Cortex of kidney (tissue), 1 donor: ENCODE measurements at places on chromosomes 1 and 21.

- no peak for DNase-seq
These were observed 75.5 kb upstream of the PDC start for GRCh38 chr1:186536273-186536890.

GRCh38 chr1:207831517-207832327, 79.2 kb downstream of the CD34 start:
- no peak for DNase-seq

DNA sequence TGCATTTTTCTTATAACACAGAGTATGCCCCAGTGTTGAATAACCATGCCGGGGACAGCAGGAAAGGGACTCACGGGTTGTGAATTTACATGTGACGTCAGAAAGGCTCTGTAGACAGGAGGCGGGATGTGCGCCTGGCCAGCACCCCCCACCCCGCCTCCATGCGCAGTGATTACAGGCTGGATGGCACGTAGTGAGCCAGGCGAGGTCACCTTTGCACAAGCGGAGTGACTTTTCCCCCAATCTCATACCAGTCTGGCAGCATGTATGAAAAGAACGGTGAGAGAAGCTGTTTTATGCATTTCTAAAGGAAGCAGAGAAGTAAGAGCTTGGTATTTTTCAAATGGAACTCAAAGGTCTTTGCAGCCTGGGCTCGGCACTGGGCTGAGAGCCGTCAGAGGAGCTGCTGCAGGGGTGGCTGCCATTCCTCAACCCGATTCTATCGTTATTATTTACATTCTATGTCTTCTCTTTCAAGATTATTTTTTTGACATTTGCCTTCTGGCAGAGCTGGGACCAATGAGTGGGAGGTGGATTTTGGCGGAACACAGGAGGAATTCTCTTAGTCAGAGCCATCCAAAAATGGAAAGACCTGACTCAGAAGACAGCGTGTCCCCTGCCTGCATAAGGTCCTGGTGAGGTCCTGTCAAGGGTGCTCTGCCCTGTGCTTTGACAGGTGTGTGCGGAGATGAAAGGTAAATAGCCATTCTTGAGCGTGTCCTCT, 115.6 kb upstream of the SLC45A1 start:
- DNase-seq = no peak

- no peak for DNase-seq
These were observed 420.9 kb downstream of the DISC1 start for GRCh38 chr1:232047473-232047872.

- no peak for DNase-seq
These were observed 5.2 kb downstream of the RCC1 start for GRCh38 chr1:28510970-28511440.

- DNase-seq = no peak
These were observed 374 bp downstream of the MAB21L3 start for GRCh38 chr1:116111524-116112021.

GRCh38 chr1:113517983-113518382, 127.7 kb downstream of the MAGI3 start:
- DNase-seq = no peak

DNA sequence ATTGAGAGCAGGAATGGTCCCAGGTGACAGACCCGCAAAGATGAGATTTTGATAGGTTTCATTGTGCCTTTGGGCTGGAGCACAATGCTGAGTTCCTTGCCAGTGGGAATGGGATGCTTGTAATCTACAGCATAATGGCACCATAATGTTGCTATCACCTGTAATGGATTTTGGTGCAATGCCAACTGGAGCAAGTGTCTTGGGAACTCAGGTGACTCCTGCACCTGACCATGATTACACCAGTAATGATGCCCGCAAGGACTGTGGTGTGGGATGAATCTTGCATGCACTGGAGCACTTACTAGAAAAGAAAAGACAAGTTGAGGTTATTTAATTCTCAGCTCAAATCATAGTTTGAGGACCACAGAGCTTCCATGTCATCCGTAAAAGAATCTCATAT, 96.7 kb downstream of the PTPRU start:
- no peak for DNase-seq

DNA sequence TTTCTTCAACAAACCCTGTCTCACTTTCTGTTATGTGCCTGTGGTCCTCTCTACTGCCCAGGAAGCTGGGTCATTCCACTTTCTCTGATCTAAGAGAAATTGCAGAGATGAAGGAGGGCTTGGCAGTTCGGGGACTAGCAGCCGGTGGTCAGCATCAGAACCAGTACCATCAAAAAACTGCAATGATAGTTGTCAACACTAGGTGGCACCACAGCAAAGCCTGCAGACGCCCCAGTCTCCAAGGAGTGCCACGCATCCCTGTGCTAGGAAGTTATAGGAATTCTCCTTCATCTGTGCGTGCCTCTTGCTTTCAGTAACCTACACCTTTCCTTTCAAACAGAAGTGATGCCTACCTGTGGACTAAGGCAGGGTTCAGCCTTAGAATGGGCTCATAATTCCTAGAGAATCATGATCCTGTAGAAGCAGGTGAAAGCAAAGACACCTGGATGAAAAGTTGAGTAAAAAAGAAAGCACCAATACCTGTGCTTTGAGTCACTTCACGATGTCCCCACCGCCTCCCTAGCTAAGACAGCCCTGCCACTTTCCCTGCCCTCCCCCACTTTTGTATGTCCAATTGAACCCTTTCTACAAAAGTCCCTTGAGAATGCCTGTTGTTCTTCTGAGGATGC, 129.2 kb downstream of the ADAMTS1 start:
- no peak for DNase-seq

DNA sequence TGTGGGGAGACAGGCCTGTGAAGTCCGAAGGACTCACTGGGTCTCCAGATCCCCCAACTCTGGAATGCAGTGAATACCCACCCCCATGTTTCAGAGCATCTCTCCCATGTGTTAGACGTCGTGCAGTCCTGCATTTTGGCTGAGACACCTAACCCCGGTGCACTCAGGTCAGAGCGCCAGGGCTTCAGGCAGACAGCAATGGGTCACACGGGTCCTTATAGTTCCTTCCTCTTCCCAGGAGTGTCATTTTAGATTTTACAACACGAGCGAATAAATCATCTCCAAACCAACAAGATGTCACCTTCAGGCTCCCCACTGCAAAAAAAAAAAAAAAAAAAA, 5.1 kb downstream of the PRRX1 start:
- DNase-seq = no peak

GRCh38 chr1:1900883-1901640, 10.2 kb upstream of the GNB1 start:
- no peak for DNase-seq

- DNase-seq = no peak
These were observed 11.3 kb upstream of the BMP8B start for GRCh38 chr1:39799770-39800470.

DNA sequence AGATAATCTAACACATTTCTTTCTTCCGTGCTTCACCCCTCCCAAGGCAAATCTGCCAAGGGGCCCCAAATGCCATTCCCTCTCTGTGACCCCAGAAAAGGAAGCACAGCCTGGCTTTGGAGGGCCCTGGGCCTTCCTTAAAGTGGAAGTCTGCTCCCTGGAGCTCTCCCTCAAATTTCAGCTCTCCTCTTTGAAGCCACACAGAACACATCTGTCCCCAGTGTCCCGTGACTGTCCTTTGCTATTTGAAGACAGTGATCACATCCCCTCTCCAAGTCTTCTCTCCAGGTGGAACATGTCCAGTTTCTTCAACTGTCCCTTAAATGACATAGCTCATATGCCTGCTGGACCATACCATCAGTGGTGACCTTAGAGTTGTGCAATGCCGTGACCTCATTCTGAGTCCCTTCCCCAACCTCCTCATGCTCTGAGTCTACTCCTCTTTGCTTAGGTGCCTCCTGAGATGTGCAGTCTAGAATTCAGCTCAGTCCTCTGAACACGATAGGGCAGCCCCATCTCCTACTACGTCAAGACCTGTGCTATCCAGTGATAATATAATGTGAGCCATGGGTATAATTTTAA, 18.4 kb upstream of the FOXO6 start:
- no peak for DNase-seq

DNA sequence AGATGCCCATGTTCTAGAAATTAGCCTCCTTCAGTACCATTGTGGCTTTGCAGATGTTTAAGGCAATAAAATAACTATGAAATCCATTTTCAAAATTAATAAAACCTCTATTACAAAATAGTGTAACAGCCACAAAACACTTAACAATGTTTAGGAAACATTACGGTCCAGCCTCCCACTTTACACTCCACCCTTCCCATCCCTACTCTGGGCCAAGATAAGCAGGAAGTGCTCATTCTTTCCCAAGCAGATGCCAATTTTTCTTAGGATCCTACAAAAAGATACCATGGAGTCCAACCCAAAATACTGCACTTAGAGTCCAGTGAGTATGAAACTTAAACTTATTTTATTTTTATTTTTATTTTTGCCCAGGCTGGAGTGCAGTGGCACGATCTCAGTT, 150.8 kb downstream of the NR5A2 start:
- DNase-seq = no peak

DNA sequence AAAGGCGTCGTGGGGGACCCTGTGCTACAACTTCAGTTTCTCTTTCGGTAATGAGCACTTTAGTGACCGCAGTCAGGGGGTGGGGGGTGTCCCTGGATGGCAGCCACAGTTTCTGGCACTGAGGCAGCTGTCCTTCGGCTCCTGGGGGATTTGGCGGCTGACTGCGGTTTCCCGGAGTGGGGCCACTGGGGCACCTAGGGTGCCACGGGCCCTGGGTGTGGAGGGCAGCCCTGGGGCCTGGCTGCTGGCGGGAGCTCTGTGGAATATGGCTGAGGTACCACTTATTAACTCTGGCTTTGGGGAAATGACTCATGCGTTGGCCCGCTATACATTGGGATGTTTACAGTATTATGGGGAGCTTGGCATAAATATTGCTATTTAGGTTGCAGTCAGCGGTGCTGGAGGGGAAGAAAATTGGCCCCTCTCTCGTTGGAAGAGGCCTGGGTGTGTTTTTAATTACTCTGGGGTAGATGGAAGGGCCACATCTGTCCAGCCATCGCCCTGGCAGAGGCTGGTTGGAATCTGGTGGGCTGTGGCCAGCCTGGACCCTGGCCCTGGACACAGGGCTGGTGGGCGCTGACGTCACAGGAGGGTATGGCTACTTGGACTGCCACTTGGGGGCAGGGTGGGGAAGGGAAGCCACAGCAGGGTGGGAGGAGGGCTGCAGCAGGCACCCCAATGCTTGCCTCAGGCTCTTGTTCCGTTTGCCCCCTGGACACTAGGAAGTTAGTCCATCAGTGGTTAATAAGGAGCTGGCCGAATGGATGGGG, 2.0 kb downstream of the EPHB2 start:
- DNase-seq = no peak

DNA sequence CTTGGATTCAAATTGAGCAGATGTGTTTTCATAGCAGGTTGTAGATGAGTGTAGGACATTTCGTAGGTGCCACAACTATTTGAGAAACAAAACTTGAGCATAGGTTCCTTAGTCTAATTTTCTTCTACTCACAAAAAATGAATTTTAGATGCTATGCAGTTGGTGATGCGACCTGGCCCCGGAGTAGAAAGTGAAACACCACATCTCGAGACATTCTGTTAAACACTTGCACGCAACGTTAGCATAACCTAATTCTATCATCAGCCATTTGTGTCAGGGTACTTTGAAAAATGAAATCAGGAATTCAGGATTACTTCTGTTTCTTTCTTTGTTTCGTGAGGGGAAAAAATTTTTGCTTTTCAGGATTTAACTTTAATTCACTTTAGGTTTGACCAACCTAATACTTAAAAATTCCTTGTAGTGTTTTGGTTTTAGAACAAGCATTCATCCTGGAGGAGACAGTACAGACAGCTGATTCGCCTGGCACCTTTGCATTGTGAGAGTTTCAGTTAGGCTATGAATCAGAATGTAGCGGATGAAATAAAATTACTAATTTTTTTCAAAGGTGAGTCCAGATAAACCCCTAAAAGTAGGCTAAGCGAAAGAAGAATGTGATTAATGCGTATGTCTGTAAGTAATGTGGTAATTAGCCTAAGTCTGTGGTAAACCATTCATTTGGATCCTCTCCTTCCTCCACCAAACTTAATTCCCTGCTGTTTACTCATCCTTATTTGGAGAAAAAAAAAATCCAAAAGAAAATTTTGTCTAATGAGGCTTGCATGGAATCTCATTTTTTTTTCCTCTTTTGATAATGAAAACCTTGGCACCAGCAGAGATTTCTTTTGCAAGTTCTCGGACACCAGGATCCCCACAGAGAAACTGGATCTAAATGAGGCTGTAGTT, 44.9 kb downstream of the MAP3K21 start:
- DNase-seq = no peak

DNA sequence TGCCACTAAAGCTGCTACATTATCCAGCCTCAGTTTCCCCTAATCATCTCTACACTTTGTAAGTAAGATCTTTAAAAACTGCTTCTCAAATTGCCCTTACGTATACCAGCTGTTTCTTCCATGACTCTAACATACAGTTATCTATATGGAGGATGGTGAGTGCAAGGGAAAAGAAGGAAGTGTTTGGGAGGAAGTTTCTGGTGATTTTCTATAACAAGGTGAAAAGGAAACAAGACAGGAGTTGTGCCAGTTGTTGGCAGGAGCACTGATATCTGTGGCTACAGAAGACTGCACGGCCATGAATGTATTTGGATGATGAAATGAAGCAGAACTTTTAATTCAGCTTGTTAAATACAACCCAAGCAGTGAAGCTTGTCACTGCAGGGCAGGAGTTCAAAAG, 32.3 kb upstream of the NHLH2 start:
- no peak for DNase-seq

DNA sequence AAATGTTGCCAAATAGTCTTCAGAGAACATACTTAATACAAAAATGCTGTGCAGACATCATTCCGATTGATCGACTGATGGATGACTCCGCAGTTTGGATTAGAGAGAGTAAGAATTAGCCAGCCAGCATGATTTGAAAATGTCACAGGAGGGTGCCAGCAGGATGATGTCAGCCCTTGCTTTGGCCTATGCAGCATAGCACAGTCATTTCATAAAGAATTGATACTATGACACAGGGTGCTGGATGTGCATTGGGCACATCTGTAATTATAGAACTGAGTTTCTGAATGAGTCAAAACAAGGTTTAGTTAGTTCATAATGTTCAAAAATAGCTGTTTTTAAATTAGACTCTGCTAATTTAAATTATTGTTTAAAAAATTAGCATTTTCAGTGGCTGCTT, 21.6 kb upstream of the TRAF5 start:
- DNase-seq = no peak

- DNase-seq = no peak
These were observed 64.0 kb downstream of the ITPKB start for GRCh38 chr1:226674892-226675714.

GRCh38 chr1:43997295-43997999, 6.0 kb downstream of the CCDC24 start:
- DNase-seq = no peak

GRCh38 chr1:196372896-196373536, 235.2 kb downstream of the KCNT2 start:
- no peak for DNase-seq

- no peak for DNase-seq
These were observed 425.1 kb downstream of the SETD4 start for GRCh38 chr21:35635261-35635660.

- DNase-seq = no peak
These were observed 21.6 kb downstream of the ENO1 start for GRCh38 chr1:8856689-8857412.

DNA sequence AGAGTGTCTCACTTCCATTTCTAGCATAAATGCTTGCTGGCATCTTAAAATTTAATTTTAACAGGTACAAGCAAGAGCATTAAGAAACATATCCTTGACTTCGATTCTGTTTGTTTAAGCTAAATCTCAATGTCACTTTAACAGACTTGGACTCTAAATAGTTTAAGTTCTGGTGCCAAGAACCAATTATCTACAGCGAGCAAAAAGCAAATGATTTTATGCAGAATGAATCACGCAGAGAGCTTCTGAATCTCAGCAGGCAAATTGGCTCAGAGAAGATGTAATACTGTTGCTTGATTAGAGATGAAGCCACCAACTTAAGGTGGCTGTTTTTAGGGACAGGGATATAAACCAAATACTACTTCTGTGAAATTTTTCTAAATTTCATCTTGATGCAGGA, 117.0 kb upstream of the PLD5 start:
- no peak for DNase-seq
